Activated CD4-positive, CD25-positive, alpha-beta regulatory T cell treated with anti-CD3 and anti-CD28 coated beads, Interleukin-2, amount 50 U/mL, for 16 hours (primary cell): ENCODE measurements at places on chromosomes 3 and 15.

GRCh38 chr15:83200589-83200988 lies 7.0 kb downstream of the HDGFL3 start:
- DNase-seq = no peak

GRCh38 chr3:38314764-38315487 lies 31.7 kb upstream of the XYLB start:
- DNase-seq = no peak

DNA sequence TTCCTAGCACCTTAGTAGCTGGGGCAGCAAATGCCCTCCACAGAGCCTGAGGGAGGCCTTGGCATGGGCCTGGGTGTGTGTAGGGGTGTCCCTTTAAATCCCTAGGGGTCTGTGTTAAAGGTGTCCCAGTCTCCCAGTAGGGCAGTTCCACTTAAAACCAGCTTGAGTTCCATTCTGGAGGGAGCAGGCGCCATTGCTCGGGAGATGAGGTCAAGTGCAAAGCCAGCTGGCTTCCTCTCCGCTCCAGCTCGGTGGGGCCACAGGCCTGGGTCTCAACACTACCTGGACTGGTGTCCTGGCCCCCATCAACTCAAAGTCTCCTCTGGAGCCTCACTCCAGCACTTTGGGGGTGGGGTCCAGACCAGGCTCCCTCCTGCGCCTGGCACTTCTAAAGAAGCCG lies 25.2 kb downstream of the FEM1B start:
- no peak for DNase-seq

DNA sequence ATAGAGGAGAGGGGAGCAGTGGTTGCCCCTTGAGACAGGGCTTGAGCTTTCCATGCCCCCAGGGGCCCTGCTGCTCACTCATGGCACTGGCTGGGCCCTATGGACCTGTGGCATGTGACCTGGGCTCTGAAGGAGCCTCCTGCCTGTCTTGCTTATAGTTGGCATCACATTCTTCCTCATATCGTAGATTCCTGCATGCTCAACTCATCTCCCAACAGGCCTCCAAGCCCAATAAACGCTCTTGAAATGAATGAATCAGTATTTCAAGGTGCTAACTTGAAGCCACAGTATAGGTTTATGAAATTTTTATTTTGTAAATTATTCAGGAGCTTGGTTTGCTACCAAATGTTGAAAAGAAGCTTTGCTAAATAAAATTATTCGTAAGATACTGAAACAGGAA lies 93.3 kb upstream of the SLC7A14 start:
- DNase-seq = no peak

- DNase-seq = no peak
Measured at GRCh38 chr3:66415867-66416428, 84.9 kb downstream of the LRIG1 start.

DNA sequence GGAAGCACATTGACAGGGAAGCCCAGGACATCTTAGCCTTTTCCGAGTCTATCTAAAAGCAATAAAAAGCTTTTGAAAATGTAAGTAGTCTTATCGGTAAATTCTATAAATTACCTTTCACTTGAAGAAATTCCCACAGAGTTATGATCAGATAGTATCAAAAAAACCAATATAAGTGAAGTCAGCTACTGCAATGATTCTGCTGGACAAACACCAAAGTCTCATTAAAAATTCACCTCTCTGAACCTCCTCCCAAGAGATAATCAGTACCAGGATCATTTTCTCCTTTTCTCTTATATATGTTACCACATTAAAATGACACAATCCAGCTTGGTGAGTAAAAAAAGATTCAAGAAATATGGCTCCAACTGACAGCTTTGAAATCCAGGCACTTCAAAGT lies 69.2 kb downstream of the FRMD5 start:
- DNase-seq = no peak

GRCh38 chr3:84100861-84101260 lies 857.9 kb upstream of the CADM2 start:
- no peak for DNase-seq

GRCh38 chr3:108287146-108287545 lies 9.2 kb upstream of the HHLA2 start:
- no peak for DNase-seq

DNA sequence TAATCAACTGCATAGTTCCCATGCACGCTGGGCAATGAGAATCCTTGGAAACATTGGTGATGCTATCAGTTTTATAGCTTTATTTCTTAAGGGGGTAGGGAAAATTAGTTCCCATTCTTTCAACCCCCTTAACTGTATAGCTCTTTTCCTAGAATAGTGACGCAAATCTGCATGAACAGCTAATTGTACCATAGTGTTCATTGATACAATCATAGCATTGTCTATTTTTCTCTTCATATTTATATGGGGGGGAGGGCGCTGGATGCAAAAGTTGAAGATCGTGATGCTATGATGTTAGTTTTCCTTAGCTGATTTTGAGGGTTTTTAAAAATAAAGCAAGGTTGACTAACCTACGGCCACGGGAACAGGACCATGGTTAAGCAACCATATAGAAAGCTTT lies 32.4 kb upstream of the SAMMSON start:
- no peak for DNase-seq

DNA sequence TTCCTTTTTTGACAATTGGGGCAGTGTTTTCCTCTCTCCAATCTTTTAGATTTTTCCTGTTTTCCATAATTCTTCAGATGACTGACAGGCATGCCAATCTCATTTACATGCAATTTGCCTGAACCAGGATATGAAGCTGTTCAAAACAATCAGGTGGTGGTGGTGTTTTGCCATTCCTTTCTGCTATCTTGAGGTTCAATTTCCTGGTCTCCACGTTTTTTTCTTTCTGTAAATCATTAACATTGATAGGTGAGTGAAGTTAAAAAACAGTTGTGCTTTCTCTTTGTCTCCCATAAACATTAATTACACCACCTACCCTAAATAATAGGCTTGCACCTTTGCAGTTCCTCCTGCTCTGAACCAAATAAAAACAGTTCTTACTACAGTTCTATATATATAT lies 49.1 kb downstream of the C2CD4A start:
- DNase-seq = no peak

- DNase-seq = no peak
Measured at GRCh38 chr3:187742351-187743171, 2.7 kb downstream of the BCL6 start.

DNA sequence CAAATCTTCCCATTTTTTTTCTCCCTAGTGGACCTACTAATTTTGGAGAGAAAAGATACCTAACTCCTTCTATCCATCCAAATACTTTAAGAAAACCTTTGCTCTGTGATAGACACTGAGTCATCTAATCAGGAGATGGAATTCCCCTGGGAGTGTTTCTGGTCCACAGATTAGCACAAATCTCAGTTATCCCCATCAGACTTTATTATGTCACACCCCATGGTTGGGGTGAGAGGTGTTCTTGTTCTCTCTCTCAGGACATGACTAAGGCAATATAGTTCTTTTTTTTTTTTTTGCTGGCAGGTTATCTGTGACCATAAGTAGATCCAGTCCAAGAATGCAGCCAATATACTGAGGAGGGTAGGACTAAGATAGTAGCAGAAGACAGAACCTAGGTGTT lies 15.8 kb downstream of the SLC9A9 start:
- no peak for DNase-seq

- no peak for DNase-seq
Measured at GRCh38 chr3:62577153-62577552, 203.8 kb upstream of the FEZF2 start.

DNA sequence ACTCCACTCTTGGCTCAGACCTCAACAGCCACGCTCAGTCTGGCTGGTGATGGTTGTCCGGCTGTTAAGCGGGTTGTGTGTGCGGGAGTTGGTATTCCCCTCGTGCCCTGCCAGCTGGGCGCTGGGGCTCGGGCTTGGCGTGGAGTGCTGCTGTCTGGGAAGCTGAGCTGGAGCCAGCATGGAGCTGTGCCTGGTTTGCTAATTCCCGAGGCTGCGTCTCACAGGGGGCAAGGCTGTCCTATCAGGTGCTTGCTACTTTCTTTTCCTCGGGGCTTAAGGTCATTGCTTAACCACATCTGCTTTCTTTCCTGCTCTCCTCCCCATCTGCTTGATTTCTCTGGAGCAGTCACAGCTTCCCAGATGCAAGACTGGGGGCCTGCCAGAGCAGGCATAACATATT lies 29.9 kb downstream of the PDIA5 start:
- no peak for DNase-seq

GRCh38 chr3:172065527-172065926 lies 26.1 kb downstream of the FNDC3B start:
- no peak for DNase-seq

DNA sequence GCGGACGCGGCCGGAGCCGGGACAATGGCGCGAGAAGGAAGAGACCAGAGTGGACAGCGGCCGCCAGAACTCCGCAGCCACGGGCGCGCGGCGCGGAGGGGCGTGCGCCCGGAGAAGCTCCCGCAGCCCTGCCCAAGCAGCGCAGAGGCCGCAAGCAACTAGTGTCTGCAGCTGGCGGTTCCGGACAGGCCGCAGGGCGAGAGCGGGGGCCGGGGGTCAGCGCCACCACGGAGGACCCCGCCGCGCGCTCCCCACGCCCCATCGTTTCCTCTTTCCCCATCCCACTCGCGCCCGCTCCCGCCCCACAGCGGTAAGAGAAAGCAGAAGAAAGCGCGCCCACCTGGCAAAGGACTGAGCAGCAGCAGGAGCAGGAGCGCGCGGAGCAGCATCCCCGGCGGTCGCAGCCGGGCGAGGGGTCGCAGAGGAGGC lies 440 bp downstream of the PRTG start:
- DNase-seq = no peak

DNA sequence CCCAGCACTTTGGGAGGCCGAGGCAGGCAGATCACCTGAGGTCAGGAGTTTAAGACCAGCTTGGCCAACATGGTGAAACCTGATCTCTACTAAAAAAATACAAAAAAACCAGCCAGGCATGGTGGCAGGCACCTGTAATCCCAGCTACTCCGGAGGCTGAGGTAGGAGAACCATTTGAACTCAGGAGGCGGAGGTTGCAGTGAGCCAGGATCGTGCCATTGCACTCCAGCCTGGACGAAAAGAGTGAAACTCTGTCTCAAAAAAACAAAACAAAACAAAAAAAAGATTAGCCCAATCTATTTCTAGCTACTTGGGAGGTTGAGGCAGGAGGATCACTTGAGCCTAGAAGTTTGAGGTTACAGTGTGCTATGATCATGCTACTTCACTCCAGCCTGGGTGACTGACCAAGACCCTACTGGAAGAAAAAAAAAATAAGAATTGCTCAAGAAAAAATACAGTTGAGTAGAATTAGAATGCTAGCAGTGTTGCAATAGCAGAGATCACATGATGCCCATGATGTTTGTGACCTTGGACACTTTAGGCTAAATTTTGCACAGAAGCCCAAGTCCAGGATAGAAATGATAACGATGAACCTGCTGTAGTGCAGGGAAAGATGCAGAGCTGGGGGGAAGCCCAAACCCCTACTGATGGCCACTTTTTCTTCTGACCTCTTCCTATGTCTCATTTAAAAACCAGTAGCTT lies 162.2 kb downstream of the LPP start:
- no peak for DNase-seq
